CD4-positive, alpha-beta memory T cell (primary cell): ENCODE measurements at places on chromosomes 7 and 10. TPM values are rescaled to one million over a fixed set of nuclear protein-coding genes. Genes with fewer than 3 reads are reported as not detected.

- no peak for DNase-seq
Measured at GRCh38 chr10:38007991-38008390, 2.5 kb upstream of the ZNF33A start.

DNA sequence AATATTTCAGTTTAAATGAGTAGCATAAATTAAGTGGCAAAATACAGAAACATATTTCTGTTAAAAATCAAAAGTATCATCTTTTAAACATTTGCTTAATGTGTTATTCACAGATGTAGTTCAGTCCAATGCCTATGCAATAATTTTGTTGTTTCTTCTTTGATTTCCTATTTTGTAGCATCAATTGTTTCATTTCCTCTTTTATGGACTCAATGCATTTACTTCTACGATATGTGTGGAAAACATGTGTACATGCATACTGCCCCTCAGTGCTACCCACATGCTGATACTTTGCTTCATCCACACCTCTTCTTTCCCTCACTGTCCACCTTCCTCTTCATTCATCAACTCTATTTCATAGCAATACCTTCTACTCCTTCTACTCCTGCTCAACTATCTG lies 108.1 kb downstream of the PTN start:
- no peak for DNase-seq

DNA sequence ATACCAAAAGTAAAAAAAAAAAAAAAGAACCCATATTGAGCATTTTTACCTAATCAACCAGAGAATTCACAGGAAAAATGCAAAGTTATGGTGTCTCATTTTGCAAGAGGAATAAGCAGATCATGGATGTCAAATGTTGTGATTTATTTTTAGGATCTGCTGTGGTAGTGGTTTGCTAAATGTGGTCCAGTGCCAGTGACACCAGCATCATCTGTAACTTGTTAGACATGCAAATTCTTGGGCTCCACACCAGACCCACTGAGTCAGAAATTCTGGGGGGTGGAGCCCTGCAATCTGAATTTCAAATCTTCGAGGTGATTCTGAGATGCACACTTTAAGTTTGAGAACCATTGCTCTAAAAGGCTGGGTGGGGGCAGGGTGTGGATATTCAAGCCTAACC lies 30.1 kb upstream of the ZEB1 start:
- no peak for DNase-seq

DNA sequence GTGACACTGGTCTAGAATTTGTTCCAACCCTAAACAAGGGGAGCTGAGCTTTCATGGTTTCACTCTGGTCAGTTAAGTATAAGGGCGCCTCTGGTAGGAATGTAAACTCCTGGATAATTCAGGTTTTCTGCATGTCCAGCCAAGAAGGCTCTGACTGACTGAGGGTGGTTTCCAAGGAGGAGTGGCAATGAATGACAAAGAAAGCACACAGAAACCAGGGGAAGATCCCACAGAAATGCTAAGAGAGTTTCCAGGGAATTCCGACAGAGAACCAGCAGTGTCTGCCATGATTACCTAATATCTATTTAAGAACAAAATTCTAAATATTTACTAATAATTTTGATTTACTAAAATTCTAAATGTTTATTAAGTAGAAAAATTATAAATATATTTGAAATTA lies 27.3 kb upstream of the NRG3 start:
- no peak for DNase-seq

DNA sequence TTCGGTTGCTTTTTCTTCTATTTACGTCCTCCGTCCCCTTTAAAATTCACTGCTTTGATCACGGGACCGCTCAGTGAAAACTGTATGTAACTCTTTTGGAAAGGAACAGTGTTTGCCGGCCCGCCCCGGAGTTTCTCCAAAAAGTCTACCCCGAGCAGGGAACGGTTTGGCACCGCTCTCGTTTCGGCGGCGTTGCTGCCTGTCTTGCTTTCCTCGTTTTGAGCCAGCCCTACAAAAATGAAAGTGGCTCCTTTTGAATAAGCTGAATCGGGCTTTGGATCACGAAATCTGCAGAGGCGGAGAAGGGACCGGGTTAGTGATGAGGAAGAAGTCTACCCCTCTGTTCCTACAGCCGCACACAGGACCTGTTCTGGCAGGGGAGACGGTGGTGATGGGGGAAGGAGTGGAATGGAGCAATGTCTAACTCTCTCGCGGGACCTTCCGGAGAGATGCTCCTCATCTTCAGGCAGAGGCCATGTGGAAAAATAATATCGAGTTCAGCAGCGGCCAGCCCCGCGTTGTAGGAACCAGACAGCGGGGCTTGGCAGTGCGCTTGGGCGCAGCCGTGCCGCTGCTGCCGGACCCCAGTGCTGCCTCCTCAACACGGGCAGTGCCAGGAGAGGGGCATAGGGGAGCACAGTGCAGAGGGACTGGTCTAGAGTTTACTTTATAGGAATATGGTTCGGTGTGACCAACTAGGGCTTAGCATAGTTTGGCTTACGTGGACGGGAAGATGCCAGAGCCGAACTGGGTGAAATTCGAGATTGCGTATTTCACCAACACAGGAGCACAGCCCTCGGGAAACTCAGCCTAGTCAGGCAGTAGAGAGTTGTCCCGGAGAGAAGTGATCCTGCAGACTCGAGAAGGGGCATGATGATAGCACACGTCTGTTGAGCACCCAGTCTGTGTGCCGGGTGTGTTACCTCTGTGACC lies 1.4 kb downstream of the HTRA1 start:
- DNase-seq: no peak

GRCh38 chr7:55569797-55570196 lies 2.5 kb downstream of the VOPP1 start:
- peak; percentile 32 for DNase-seq

Gene ADRA2A
- total RNA-seq: not detected

Gene LYZL1
- not detected for total RNA-seq
